Chondrocyte (in vitro differentiated cells): ENCODE measurements at places on chromosomes 2 and 18.

GRCh38 chr2:120666433-120666832, 69.2 kb upstream of the GLI2 start:
- no peak for DNase-seq

DNA sequence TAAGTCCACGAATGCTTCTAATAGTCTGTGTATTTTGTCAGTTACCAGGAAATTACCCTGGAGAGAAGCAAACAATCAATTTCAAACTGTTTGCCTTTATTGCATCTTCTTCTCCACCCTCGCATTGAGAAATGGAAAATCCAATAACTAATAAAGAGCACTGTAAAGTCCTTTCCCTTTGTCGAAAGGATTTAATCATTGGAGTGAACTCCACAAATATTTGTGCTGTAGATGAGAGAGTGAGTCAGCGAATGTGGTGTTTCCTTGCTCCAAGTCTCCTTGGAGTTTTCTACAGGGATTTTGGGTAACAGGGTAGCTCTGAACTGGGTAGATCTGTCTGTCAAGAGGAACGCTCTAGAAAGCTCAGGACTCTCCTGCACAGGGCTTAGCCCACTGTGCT, 240.2 kb downstream of the KCNS3 start:
- DNase-seq: no peak

- no peak for DNase-seq
Observed at GRCh38 chr2:165436559-165436958, 32.9 kb upstream of the CSRNP3 start.

DNA sequence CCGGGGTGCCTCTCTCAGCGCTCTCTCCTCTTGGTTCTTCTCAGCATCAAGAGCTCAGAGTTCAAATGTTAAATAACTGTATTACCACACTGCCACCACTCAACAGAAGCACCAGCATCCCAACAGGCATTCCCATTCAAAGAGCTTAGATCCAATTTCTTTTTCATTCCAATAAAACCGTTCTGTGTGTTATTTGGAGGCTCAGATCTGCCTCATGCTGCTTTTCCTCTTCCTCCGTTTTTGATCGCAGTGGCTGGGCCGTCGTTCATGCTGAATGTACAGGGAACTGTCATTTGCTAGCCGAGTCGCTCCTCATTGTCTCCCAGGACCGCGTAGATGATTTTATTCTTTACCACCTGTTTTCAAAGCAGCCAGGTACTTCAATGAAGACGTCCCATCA, 798.9 kb upstream of the SALL3 start:
- no peak for DNase-seq

DNA sequence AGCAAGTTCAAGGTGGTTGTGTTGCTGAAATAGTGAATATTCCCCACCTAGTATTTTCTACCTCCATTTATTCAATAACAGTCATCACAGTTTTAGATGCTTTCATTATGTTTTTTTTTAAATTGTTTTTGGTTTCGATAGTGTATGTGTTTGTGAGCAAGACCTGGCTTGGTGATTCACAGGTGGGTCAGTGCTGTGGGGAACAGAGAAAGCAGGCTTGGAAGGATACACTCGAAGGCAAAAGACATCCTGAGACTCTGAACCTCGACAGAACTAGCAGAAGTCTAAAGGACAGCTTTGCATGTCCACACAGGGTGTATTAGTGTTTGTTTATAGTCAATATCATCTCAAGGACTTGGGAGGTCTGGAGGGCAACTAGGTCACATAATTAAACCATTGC, 551.5 kb downstream of the RIT2 start:
- DNase-seq: no peak

DNA sequence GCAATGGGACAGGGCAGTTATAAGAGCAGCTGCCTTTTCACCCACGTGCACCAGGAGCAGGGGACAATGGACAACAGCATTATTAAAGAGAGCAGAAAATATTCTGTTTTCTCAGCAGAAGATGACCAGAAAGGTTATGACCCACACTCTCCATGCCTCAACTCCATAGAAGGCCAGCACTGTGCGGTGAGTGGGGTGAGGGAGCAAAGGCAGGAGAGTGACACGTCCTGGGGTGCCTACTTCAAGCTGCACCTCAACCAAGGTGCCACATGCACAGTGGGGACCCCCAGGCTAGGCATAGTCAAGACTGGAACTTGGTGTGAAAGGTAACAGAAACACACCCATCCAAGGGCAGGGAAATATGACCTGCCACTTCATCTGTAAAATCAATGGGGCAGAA, 50.4 kb downstream of the POLR1A start:
- DNase-seq: no peak

DNA sequence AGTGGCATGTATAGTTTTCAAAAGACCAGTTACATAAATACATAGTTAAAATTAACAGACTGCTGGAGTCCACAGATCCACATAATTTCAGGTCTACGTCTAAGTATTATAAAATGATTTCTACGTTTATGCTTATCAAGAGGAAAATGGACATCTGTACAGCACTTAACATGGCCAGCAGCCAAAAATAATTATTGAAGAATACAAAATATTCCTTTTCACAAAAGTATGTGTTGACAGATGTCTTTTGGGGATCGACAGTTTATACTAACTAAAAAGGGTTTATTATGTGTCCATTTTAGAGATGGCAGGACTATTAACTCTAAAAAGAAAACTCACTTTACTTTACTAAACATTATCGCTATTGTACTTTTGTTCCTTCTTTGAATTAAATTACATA, 112.9 kb upstream of the RNU4ATAC start:
- no peak for DNase-seq

DNA sequence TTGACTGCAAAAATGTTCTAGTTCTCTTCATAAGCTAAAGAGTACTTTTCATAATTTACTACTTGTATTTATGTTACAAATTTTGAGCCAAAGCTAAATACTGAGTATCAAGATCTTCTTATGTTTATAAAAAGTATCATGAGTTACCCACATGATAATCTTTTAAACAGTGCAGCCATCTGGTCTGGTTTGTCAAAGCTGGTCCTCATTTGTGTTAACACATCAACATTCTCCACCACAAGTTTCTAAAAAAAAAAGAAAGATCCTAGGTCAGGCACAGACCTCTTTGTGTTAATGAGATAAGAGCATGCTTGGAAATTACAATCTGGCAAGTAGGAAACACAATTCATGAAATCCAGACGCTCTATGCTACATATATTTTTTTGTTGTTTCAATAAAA, 75.5 kb upstream of the FRZB start:
- no peak for DNase-seq

- no peak for DNase-seq
Observed at GRCh38 chr2:37637190-37637860, 34.1 kb downstream of the CDC42EP3 start.

DNA sequence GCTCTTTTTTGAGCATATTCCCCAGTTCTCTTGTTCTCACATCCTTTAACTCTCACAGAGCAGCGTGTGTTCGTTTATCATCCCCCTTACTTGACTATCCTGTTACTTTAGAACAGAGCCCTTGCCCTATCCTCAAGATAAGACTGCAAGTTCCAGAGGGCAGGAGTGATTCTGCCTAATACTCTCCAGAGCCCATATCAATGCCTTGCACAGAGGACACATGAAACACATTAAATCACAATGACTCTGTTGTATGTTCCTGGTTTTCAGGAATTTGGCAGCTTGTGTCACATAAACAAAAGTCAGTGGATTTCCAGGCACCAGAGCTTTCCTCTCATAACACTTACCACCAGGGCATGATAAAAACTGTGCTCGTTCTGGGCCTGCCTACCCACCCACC, 156.7 kb downstream of the RNF144A start:
- DNase-seq: no peak

DNA sequence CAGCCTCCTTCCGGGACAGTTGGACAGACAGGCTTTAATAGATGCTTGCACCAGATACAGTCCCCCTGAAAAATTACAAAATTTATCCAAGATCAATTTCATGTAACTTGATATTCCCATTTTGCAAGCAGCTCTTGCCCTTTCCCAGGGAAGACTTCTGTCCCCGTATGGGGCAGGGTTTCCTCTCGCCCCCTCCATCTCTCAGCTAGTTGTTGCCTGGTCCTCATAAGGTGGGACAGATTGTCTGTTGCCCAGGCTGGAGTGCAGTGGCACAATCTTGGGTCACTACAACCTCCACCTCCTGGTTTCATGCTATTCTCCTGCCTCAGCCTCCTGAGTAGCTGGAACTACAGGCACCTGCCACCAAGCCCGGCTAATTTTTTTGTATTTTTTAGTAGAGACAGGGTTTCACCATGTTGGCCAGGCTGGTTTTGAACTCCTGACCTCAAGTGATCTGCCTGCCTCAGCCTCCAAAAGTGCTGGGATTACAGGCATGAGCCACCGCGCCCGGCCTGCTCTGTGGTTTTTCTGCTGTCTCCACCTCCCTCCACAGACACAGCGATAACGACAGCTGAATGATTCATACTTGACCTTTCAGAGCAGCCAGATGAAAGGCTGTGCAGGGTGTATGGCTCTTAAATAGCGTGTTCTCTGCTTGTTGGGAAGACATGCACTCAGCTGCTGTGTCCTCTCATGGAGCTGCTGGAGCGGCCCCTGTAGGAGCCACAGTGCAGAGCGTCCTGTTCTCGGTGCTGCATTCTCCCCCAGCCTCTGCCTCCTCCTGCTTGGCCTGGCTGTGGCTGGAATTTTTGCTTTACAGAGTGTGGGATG, 61.4 kb downstream of the TTC39C start:
- DNase-seq: no peak

GRCh38 chr2:101277111-101277510, 24.4 kb downstream of the CNOT11 start:
- DNase-seq: no peak

DNA sequence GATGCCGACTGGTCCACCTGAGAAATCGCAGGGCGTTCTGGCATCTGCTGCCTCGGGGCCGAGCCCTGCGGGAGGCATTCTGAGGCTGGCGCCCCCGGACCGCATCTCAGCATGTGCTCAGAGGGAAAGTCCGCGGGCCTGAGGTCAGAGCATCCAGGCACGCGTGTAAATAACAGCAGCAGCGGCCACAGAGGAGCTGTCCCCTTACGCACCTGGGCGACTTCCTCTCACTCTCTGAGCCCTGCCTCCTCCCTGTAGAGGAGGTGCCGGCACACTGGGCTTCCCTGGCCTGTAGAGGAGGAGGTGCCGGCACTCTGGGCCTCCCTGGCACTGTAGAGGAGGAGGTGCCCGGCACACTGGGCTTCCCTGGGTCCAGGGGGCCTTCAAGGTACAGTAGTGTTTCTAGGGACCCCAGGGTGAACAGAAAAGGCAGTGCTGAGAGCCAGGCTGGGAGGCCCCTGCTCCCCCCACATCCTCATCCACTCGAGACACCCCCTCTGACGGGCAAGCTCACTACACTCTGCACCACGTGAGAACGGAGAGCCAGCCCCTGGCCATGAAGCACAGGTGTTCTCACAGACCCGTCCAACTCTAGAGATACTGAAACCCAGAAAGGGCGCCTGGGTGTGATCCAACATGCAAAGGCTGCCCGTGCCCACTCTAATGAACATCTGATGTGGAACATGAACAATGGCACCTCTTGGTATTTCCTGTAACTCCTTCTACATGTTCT, 263.5 kb downstream of the HDAC4 start:
- peak; percentile 63 for DNase-seq

DNA sequence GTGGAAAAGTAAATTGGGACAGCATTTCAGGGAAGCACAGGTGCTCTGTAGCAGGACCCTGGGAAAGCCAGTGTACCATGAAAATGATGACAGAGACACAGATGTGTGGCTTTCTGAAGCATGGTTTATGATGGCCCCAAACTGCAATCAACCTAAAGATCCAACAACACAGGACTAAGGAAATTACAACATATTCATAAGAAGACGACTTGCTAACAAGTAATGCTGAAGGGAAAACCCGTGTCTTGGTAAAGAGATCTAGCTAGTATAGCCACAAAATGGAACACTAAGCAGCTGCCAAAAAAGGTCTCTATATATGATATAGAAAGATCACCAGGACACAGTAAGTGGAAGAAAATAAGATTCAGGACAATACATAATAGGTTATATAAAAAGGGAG, 53.2 kb downstream of the UXS1 start:
- DNase-seq: no peak

- DNase-seq: no peak
Observed at GRCh38 chr2:113248997-113249770, 29.5 kb downstream of the PAX8 start.

DNA sequence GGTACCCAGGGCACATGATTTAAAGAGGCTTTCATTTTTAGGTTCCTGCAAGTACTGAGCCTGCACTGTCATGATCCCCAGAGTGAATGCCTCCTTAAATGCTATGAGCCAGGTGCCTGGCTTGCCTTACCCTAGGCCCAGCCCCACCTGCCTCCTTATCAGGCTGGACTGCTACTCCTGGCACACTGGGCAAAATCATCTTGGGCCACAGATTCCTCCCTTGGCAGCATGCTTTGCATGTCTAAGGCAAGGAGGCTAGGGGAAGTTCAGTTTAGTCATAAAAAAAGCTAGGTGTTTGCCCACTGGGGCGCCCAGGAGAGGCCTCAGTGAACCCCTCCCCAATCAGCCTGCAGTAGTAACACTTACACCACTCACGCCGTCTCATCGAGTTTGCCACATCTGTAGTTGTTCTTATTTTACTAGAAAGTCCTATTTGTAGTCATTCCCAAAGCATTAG, 45.1 kb downstream of the LBH start:
- no peak for DNase-seq

DNA sequence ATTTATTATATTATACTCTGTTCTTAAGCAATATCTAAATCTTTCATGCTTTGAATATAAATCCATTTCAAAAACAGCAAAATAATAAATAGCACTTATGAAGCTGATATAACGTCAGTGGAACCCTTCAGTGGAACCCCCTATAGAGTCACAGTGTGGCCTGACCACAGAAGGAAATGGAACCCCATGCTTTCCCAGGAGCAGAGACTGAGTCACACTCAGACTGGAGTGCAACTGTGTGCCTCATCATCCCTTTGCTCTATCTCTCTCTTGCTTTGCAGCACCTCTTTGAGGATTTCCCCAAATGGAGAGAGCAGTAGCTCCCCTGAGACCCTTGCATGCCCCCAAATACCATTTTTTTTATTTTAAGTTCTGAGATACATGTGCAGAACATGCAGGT, 13.1 kb downstream of the NXPH2 start:
- DNase-seq: no peak

- no peak for DNase-seq
Observed at GRCh38 chr2:206202446-206202845, 42.8 kb downstream of the EEF1B2 start.

GRCh38 chr2:150134223-150134857, 353.1 kb downstream of the RND3 start:
- DNase-seq: no peak

DNA sequence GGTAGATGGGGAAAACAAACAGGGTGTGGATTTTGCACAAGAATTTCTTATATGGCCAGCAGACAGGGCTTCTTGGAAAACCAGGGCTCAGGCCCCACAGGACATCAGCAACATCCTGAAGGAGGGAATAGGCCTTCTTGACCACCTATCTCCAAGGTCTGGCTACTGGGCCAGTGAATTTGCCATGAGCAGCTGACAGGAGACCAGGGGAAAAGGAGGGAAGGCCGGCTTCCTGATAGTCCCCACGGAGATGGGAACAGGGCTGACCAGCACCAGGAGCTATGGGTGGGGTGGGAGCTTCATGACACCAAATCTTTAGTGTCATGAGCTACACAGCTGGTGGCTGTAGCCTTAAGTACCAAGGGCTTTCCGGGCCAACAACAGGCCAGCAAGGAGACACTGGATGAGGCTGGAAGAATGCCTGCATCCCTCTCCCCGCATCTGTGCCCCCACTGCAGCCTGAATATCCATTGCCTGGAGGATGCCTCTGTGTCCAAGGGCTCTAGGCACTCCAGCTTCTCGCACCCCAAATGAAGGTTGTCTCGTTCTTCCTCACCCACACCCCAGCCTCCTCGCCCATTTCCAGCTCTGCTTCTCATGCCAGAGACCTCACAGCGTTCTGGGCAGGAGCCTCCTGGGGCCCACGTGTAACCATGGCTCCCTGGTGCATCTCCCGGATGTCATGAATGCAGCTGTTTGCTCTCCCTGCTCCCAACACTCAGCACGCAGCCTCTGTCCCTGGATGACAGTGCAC, 74.8 kb downstream of the EMX1 start:
- DNase-seq: no peak
